ENCODE measurements at places on chromosomes 3 and 15.

- DNase-seq, result no peak
These were observed 6.9 kb downstream of the LRRN1 start for GRCh38 chr3:3806092-3806491.

- peak; percentile 10 for DNase-seq
These were observed 34.0 kb upstream of the CCK start for GRCh38 chr3:42300013-42300412.

DNA sequence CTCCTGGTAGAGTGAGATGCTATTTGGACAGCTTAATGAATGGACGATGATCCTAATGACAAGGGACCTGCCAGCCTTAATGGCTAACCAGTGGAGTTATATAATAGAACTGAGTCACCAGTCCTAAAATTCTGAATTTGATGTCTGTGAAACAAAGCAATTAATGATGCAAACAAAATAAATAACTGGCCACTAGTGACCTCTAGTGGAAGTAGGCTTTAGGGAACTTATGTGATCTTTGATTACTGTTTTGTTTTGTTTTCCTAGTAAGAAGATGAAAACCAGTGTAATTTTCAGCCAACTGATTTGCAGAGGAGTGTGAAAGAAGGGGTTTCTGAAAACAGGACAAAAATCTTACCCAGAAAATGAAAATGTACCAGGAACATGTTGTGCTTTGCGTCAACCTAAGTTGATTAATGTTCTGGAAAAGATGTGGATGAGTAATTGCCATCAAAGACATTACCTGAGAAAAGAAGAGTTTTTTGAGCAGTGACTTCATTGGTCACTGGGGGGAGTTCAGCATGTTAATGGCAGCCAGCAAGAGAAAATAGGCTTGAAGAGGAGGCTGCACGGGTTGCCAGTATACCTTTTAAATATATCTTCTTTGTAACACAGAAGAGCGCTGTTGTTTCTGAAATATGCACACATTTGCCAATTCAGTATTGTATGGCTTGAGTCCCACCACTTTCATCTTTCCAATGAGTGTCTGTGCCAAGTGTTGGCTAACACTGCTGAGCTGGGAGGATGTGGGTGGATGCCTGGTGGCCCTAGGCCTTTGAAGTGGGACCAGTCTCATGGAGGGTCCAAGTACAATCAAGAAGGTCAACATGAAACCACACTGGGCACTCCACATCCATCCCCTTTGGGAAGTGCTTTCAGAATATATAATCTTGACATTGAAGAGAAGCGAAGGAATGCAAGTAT is 9.3 kb downstream of the VEPH1 start:
- DNase-seq, result peak; percentile 47

GRCh38 chr3:114365909-114366308 is 72.1 kb downstream of the TIGIT start:
- DNase-seq, result no peak

DNA sequence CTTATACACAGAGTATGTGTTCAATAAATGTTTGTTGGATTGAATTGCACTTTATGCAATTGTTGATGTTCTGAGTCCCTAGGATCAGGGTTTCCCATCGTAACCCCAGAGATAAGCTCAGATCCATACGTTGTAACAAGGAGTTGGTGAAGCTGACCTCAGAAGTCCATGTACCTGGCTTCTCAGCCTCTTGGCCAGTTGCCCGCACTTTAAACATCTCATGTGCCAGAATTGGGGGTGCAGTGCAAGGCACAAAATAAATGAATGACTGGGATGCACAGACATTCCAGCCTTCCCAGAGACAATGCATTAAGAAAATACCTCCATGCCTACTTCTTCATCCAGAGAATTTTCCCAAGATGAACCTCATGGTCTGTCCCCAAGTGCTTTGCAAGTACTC is 142.9 kb upstream of the IL12A start:
- DNase-seq, result no peak

DNA sequence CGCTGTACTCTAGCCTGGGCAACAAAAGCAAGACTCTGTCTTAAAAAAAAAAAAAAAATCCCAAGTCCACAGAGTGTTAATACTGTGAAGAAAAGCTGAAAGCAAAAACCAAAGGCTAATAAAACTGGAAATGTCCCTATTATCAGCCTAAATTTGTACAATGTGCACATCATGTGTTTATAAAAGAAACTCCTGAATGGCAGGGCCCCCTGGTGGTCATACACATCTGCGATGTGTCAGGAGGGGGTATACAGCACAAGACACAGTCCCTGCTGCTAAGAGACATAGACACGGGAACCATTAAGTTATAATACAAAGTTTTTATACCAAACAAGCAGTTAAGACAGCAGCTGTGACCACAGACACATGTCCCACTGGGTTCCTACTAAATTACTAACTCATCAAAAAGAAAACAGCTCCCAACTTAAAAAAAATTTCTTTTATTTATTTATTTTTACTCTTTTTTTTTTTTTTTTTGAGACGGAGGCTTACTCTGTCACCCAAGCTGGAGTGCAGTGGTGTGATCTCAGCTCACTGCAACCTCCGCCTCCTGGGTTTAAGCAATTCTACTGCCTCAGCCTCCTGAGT is 31.0 kb downstream of the IDH2 start:
- peak; percentile 76 for DNase-seq

- DNase-seq, result no peak
These were observed 26.7 kb upstream of the PIK3R4 start for GRCh38 chr3:130773366-130773765.

DNA sequence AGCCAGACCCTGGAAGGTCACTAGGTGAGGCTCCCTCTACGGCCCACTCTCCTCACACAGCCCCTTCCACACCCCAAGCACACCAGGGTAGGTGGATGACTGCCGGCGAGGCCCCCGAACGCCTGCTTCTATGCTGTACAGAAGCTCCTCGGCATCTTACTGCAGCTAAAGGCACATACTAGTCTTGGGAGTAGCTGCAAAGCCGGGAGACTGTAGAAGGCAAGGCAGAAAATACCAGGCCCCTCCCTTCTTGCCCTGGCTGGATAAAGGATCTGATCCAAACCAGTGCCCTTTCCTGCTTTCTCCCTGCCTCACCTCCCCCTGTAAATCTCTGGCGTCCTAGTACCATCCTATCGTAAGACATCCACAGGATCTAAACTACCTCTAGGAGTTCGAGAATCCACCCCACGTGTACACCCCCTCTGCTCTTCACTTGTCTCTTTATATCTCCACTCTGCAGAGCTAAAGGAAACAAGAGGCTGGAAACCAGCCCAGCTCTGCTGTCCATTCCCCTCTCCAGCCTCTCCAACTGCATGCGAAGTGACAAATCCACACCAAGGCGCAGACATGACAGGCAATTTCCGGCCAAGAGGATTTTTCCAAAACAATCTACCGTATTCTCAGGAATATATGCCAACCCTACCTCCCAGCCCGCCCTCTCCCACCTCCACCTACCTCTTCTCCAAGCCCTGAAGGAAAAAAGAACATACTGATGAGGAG is 11.8 kb downstream of the TNK2 start:
- no peak for DNase-seq

- no peak for DNase-seq
These were observed 274.3 kb downstream of the TJP1 start for GRCh38 chr15:29548006-29548405.

DNA sequence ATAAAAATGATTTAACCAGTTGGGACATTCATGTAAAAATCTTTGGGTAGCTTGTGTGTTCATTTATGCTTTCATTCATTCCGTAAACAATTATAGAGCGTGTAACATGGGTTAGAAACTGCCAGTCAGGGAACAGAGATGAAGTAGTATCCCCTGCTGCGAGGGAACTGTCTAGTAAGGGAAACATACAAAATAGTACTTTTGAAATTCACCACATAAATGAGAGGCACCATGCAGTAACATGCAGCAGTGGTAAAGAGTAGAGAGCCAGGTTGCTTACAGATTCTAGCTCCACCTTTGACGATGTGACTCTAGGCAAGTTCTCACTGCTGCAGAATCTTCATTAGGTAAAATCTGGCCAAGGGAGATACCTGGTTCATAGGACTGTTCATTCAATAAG is 938 bp downstream of the DZIP3 start:
- no peak for DNase-seq

DNA sequence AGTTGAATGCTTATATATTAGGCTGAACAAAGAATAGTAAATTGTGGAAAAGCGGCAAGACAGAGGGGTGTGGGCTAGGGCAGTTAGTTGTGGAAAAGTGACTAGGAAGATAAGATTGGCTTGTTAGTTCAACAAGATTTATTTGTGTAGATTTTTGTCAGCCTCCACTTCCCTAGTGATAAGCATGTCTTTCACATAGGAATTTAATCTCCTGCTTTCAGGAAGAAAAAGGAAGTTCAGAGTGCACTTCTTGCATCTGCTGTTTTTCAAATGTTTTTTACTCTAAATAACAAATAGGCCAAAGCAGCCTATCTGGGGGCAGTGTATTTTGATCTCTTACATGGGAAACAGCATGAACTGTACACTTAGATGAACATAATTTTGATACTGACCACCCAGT is 919.9 kb downstream of the NAALADL2 start:
- DNase-seq, result no peak

DNA sequence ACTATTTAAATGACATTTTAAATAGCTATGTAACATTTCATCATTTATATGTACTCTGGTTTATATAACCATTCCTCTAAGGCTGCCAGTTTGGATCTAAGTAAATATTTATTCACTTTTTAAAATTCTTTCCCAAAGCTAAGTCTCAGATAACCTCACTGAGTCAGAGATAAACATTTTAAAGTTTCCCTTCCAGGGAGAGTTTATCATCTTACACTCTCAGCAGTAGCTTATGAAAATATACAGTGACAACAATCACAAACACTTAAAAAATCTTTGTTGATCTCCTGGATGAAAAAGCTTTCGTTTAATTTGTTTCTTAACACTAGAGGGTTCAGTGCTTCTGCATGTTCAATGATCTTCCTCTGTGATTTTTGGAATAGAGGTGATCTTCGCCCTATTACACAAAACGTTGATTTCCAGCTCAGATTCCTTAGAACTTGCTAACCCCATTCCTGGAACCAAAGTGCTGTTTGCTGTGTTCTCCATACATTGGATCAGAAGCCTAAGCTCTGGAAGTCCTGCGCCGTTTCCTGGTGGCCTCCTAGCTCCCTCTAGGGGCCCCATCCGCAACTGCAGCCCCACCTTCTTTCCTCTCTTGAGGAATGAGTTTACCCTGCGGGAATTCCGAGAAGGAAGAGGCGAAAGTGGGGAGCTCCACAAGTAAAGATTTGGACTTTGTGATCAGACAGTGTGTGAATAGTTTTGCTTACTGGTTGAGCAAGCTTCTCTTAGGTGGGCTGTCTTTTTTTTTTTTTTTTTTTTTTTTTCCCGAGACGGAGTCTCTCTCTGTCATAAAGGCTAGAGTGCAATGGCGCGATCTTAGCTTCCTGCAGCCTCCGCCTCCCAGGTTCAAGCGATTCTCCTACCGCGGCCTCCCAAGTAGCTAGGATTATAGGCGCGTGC is 29.3 kb upstream of the SACM1L start:
- no peak for DNase-seq

DNA sequence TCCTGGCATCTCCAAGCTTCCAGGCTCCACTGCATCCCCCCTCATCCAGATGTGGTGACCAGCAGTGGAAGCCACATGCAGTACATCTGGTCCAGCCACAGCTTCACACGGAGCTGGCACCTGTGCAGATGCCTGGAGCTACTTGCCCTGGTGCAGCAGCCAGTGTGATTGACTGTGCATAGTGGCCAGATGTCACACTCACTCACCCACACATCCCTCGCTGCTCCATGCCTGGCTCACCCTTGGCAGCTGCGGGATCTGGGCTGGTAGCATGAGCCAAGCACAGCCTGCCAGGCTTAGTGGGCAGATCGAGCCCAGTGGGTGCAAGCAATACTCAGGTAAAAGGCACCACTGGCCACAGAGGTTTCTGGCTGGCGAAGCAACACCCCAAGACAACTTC is 398.0 kb upstream of the CNTN4 start:
- DNase-seq, result no peak

- no peak for DNase-seq
These were observed 410.5 kb downstream of the UNC13C start for GRCh38 chr15:54388746-54389145.

DNA sequence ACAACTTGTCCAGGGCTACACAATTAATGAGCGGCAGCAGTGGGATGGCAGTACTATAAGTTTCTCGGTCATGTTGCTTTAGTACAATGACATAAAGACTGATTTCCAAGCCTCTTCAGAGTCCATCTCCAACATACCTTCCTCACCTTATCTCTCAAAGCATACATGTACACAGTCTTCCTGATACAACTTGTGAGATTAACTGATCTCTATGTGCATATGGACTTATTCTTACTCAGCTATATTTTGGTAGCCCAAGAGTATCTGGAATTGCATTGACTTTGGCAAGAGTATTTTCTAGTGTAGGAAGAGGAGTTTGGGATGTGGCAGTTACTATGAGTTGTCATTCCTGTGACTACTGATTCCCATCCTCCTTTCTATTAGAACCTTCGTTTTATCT is 575.0 kb downstream of the EDEM1 start:
- no peak for DNase-seq

- no peak for DNase-seq
These were observed 75.4 kb downstream of the CDC25A start for GRCh38 chr3:48112813-48113212.

- no peak for DNase-seq
These were observed 133.3 kb downstream of the EPHB1 start for GRCh38 chr3:134928392-134928791.

DNA sequence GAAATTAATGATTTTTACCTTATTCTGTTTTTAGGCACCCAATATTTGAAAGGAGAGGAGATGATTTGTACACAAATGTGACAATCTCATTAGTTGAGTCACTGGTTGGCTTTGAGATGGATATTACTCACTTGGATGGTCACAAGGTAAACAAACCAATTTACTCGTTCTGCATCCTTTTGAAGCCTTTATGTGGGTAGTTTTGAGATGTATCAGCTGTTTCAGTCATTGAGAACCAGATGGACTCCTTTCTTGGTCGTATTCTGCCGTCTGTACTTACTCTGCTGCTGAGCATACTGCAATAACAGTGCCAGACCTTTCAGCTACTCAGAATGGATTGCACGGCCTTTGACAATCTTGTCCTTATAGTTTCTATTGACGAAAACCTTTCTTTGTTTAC is 13.3 kb downstream of the DNAJB11 start:
- DNase-seq, result no peak

- no peak for DNase-seq
These were observed 56.6 kb upstream of the FAM3D start for GRCh38 chr3:58723173-58723572.

GRCh38 chr15:56950979-56951378 is 32.5 kb downstream of the TCF12 start:
- DNase-seq, result no peak

All from HFF-Myc (cell line).